ENCODE measurements at places on chromosomes 3 and 15.

- DNase-seq: no peak
Observed at GRCh38 chr3:182812123-182812522, 18.8 kb downstream of the ATP11B start.

GRCh38 chr3:43582866-43583265, 38.9 kb downstream of the ANO10 start:
- DNase-seq: peak; percentile 17

DNA sequence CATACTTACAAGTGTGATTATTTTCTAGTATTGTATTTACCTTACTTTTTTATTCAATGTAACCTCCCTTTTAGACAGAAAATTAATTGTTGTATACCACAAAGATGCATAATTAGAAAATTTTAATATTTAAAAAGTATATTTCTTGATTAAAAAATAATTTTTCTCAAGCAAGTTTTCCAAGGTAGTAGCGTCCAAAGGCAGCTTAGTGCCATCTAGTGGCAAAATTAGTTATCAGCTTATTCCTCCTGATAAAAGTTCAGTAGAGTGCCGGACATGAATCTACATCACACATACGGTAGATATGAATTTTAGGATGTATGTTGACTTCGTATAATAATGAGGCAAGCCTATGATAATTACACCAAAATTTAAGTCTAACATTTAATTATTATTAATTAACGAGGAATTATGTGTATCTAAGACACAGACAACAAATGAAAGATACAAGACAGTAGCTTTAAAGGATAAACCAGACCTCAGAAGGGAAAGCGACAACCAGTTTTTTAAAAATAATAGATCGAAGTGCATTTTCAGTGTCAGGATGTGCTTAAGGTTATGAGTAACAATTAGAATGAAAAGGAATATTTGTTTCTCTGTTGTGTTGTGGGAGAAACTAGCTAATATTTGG, 405.9 kb downstream of the ROBO1 start:
- DNase-seq: peak; percentile 45

- DNase-seq: no peak
Observed at GRCh38 chr3:61268644-61269043, 17.4 kb upstream of the FHIT start.

DNA sequence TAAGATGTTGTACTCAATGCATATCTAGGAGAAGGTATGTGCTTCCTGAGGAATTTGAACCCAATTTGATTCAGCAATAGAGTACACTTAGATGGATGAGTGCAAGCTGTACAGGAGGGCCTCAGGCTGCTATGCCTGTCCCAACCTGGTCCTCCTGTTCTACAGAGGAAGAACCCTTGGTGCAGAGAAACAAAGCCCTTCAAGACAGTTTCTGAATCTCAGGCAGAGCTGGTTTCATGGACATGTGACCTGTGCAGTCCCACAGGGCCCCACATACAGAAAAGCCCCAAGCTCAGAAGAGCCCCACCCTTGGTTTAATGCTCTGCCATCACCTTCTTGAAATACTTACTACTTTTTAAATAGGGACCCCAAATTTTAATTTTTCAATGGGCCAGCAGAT, 15.3 kb downstream of the FOXP1 start:
- DNase-seq: no peak

DNA sequence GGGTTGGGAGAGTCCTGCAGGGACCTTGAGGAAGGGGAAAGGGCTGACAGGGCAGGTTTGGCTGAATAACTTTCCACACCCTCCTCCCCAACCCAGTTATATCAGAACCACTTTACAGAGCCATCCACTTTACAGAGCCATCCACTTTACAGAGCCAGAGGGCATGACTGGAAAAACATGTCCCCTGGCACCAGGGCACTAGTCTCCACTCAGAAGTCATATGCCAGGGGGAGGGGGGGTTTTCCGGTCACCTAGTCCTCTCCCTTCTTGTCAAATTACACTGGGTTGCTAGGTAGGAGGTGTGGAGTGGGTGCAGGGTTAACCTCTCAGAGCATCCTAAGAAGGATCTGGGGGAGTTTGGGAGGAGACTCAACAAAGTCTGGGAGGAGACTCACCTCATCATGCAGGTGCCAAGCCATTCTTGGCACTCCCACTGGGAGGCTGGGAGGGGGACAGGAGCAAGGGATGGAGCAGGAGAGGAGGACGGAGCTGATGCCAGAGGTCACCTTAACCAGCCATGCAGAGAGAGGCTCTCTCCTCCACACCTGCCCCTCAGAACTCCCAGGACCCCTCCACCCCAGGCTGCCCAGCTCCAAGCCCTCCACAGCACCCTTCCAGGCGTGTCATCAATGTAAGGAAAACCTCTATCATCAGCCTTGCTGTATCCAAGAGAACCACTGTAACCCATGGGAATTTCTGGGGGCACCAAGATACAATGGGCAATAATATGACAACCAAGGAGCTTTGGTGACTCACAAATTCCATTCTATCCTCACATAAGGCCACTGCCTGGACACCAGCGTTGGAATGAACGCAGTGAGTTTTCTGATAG, 1.7 kb downstream of the LRRC2 start:
- peak; percentile 70 for DNase-seq

GRCh38 chr3:69200384-69201068, 78.1 kb upstream of the LMOD3 start:
- DNase-seq: peak; percentile 3

DNA sequence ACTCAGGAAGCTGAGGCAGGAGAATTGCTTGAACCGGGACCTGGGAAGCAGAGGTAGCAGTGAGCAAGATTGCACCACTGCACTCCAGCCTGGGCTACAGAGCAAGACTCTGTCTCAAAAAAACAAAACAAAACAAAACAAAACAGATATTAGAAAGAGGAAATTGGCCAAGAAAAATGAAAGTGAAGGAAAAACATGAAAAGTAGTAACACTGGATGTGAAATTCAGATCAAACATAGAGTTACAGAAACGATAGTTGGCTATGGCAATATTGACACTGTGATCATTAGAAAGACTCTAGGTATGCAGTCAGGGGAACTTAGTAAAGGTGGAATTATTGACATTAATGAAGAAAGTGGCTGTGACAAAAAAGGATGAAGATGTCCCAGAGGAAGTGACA, 13.2 kb upstream of the TIPARP start:
- DNase-seq: no peak

DNA sequence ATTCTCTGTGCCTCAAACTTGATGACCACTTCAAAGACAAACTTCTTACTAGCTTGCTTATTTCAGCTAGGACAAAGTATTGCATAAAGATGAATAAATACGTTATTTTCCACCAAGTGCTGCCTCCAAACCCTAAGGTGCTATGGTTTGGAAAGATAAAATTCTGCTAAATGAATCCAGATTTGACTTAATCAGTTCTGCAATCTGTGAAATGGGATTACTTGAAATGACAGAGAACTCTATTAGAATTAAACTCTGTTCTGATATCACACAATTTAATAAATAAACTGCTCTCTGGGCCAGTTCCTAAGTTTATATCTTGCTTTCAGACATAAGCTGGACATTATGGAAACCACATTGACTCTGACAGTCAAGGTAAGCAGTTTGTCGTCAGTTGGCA, 338.8 kb upstream of the SEMA6D start:
- DNase-seq: no peak

DNA sequence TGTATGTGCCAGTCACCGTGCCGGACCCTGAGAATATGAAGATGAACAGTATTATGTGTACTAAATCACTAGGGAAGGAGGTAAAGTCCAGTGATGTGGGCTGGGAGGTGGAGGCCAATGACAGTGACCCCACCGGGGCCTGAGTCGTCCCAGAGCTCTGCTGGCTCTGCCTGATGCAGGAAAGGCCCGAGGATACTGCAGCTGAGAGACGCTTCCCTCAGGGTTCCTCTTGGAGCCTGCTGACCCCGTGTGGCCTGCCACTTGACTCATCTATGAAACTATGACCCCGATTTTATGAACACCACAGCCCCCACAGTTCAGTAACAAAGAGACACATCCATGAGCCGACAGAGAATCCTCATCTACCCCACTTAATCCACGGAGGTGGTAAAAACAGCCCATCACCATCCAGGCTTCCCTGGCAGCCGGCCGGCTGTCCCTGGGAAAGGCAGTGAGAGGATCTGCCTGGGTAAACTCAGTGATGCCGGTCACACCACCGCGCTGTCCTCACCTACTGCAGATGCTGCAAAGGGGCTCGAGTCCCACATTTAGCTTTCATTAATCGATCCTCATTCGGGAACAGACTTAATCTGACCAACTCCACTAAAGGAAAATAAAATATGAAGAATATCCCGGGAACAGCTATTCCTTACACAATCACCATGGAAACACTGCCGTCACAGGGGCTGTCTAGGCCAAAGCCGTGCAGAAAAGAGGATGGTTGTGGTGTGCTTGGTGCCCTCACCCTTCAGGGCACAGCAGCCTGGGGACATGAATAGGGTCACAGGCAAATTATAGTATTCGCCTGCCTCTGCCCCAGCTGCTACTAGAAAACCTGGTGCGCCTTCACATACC, 82.9 kb downstream of the ARRDC4 start:
- peak; percentile 18 for DNase-seq

- DNase-seq: no peak
Observed at GRCh38 chr3:64138656-64139375, 86.5 kb downstream of the PRICKLE2 start.

GRCh38 chr15:38658431-38658830, 93.8 kb upstream of the RASGRP1 start:
- no peak for DNase-seq

DNA sequence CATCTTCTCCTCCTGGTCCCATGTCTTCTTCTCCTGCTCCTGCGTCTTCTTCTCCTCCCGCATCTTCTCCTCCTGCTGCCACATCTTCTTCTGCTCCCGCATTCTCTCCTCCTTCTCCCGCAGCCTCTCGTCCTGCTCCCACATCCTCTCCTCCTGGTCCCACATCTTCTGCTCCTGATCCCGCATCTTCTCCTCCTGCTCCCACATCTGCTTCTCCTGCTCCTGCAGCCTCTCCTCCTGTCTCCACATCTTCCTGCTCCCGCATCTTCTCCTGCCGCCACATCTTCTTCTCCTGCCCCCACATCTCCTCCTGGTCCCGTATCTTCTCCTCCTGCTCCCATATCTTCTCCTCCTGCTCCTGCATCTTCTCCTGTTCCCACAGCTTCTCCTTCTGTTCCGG, 6.4 kb downstream of the GOLGA6L2 start:
- DNase-seq: no peak

GRCh38 chr15:98878172-98878571, 129.4 kb downstream of the PGPEP1L start:
- DNase-seq: peak; percentile 81

DNA sequence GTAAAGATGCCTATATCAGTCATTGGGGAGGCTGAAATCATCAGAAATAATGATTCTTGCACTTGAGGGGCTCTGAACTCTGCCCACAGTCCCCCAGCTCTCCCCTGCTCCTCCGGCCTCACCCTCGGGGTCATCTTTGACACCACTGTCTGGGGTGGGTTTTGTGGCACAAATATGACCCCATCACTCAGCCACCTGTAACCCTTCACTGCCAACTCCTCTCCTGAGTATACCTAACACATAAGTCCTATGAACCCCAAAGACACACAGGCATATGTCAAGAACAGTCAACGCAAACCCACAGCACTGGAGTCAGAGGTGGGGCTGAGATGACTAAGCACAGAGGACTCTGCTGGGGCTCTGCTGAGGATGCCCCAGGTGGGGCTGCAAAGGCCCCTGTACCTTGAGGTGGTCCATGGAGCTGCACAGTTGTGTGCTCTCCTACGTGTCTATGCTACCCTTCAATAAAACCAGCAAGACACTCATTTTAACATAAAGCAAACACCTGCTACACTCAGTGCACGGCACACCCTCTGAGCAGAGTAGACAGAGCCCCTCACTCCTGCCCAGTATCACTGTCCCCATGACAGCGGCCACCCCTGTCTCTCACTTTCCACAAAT, 29.9 kb downstream of the SLC41A3 start:
- no peak for DNase-seq

GRCh38 chr15:25742776-25743547, 120.2 kb downstream of the ATP10A start:
- DNase-seq: peak; percentile 15

GRCh38 chr3:75886971-75887526, 101.7 kb upstream of the ZNF717 start:
- DNase-seq: no peak

DNA sequence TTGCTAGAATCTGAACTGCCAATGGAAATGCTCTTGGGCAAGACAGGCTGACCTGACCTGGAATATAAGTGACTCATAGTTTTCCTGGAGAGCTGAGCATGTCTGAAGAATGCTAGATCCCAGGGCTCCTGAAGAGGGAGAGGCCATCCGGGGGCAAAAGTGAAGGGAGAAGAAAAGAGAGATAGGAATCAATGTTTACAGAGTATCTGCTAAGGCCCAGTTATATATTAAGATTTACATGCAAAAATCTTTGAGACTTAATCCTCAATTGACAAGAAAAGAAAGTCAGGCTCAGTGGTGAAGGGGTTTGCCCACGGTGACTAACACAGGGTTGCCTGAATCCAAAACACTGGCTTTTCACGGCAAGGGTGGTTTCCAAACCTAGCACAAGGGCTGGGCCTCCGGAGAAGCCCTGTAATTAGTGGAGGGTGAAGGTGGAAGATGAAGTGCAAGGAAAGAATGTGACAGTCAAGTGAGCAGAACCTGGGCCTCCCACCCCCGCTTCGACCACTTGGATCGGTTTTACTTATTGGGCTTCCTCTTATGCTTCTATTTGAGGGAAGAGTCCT, 91.7 kb upstream of the FGF12 start:
- peak; percentile 75 for DNase-seq

- DNase-seq: no peak
Observed at GRCh38 chr15:91530956-91531582, 322.4 kb upstream of the SLCO3A1 start.

GRCh38 chr15:57340682-57341259, 35.5 kb upstream of the CGNL1 start:
- DNase-seq: peak; percentile 62

DNA sequence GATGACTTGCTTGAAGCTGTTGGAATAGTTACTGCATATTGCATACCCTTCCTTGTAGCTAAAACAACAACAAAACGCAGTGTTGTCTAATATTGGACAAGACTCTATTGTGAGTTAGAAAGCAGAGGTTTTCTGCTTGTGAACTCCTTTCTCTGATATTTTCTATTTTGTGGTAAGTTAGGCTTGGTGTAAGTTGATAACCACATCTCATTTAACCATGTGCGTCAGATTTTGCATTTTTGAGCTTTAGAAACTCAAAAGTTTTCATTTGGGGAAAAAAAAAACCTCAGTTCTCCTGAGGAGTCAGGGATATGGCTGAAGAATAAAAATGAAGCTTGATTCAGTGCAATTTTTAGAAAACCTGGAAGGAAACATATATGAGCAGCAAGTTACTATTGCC, 1.5 kb downstream of the ARIH1 start:
- no peak for DNase-seq

DNA sequence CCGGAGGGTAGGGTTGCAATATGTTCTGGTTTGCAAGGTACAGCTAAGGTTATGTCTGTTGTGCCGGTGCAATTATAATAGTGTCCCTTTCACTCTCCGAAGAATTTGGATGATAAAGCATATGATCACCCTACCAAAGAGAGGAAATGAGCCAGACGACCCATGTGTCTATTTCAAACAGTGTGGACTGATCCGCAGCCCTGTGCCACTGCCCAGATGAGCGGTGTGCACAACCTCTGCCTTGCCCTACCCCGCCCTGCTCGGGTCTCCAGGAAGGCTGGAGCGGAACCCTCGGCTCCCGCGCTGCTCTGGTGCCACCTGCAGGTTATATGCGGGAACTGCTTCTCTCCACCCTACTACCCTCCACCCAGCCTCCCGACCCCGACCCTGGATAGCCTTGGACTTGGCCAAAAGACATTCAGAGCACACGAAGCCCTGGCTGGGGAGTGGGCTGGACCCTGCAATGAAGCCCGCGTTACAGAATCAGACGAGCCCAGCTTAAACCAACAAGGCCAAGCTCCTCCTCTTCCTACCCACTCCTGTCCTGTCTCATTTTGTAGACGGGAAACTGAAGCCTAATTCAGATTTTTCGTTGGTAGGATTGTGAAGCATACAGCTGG, 68.4 kb upstream of the CHRNB4 start:
- DNase-seq: peak; percentile 17

All from AG10803 (cell line).